ENCODE measurements at places on chromosomes 2 and 18.
A peak's percentile ranks its signal among the peaks of the same experiment; 100 is the strongest.

- DNase-seq: no peak
Measured at GRCh38 chr18:60017371-60017770, 117.6 kb downstream of the PMAIP1 start.

GRCh38 chr2:149729586-149729985, 142.0 kb upstream of the MMADHC start:
- DNase-seq: no peak

DNA sequence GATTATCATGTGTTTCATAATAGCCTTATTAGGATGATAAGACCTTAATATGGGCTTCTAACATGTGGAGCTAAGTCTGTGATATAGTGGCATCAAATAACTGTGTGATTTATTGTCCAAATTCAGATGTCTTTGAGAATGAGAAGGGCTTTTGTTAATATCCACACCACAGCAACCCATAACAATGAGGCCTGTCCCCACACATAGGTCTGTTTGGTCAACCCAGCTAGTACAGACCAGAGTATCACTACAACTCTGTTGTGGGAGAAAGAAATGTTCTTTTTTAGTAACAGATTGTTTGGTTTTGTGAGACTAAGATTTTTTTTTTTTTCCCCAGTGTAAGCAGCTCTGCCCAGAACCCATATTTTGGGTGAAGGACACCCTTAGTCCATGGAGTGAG, 439.2 kb downstream of the PIK3C3 start:
- no peak for DNase-seq

DNA sequence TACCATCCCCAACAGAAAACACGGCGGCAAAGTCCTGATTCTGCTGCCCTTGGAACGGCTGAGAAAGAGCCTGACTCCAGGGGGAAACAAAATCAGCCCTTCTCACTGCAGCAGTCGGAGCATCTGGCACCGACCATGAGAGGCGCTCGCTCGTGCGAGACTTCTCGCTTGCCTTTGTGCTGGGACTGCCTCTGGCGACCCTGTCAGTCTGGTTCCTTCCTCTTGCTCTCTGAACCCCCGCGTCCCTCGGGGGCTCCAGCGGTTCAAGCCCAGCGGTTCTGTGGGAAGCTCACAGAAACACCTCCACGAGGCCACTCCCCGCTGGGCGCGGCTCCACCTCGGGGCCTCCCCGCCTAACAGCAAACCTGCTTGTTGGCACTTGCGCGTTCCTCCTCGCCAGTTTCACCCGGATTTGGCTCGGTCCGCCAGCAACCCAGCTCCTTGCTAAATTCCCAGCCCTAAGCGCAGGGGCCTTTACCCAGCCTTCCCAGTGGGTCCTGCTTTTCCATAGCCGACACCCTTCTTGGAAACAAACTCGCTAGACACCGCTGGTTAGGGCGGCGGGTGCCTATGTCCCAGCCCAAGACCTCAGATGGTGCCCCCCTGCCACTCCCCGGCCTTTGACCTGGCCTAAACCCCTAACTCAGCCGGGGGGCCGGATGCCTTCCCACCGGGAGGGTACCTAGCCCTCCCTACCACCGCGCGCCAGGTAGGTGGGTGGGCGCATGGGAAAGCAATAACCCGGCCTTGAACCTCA, 2.2 kb downstream of the RND3 start:
- DNase-seq: peak; percentile 75

GRCh38 chr2:100483895-100484294, 13.6 kb downstream of the NMS start:
- peak; percentile 27 for DNase-seq

DNA sequence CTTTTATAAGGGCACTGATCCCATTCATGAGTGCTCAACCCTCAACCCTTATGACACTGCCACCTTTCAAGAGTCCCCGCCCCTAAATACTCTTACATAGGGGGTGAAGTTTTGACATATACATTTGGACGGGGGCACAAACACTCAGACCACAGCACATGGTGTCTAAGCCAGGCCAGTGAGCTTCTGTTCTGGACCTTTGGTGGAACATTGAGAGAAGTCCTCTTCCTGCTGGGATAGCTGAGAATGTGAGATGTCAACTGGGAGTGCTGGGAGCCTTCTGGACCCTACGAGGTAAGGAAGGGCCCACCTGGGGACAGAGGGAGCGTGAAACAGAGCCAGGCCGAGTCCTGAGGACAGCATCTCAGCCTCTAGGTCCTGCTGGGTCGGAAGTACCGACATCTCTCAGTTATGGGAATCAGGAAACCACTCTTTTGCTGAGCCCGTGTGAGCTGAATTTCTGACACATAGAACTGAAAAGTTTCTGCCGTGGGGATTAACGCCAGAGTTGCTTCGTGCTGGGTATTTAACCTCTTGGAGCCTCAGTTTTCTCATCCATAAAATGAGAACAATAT, 114.9 kb downstream of the PDCL3 start:
- no peak for DNase-seq

- no peak for DNase-seq
Measured at GRCh38 chr18:27558388-27559155, 373.5 kb upstream of the CHST9 start.

DNA sequence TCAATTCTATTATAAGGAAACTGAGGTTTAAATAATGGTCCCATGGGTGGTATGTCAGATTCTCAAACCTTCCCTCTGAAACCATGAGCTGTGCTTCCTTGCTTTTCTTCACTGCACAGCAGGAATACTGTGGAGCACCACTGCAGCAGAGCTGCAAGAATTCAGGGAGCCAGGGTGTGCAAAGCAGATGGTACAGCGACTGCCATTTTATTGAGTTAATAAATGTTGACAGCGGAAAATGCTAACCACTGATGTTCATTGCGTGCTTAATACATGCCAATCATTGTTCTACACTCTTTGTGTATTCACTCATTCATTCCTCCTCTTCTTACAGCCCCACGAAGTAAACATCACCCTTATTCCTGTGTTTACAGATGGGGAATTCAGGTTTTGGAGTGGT, 152.2 kb upstream of the THSD7B start:
- no peak for DNase-seq

DNA sequence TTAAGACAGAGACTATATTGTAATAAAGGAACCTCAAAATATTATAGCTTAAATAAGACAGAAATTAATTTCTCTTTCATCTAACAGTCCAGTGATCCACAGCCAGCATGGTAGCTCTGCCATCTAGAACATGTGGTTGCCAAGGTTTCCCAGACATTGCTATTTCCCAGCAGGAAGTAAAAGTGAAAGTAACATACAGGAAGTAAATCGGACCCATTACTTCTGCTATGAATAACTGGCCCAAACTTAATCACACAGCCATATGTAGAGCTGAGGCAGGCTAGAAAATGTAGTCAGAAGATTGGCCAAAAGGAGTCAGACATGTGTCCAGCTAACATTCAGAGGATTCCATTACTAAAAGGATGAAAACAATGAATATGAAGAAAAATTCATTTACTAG, 71.0 kb downstream of the NOL4 start:
- peak; percentile 63 for DNase-seq

GRCh38 chr2:225532096-225532495, 132.6 kb downstream of the NYAP2 start:
- DNase-seq: no peak

DNA sequence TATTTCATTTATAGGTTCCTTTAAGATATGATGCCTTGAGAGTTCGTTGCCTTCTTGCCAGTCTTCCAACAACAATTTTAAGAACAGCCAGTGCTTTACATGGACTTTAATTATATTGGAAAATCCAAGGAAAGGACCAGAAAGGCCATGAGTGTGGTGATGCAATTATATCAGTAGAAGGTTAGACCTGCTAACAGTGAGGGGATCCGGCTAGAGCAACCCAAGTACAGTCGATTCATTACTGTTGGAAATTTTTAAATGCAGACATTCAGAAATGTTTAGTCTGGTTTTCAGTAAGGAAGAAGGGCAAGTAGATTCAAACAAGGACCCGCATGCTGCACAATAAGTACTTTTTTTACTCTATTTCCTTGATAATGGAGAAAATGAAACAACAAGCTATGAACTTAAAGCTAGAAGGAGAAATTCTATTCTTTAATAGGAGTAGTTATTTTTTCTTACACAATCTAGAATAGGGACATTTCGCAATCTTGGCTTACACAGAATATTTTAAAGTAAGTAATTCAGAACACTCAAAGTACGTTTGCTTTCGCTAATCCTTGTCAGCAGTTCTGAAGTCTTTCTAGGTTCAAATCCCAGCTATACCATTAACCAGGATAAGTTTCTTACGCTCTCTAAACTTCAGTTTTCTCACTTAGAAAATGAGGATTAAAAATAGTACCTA, 405.5 kb downstream of the MEIS1 start:
- no peak for DNase-seq

GRCh38 chr18:32469691-32470459, 807 bp downstream of the GAREM1 start:
- peak; percentile 43 for DNase-seq

- no peak for DNase-seq
Measured at GRCh38 chr18:840023-840408, 28.0 kb upstream of the YES1 start.

DNA sequence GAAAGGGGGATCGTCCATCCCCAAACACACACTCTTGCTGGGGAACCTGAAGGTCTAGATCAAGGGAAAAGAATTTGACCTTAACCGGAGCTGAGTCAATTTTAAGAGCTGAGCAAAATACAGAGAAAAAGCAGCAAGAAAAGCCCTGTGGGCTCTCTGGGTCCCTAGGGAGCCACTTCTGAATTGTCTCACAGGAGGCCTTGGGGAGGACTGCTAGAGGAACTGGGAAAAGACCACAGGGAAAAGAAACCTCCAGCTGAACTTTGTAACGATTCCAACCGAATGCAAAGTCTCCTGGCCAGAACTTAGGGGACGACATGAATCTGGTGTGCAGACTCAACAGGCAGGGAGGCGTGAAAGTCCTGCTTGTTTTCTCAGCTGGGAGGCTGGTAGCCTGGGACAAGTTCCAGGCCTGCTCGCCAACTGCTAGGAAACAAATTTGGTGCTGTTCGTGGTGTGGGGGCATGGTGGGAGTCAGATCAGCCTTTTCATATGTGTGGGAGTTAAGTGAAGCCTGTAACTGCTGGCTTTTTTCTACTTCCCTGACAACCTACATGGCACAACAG, 644.6 kb upstream of the CNTNAP5 start:
- DNase-seq: no peak

DNA sequence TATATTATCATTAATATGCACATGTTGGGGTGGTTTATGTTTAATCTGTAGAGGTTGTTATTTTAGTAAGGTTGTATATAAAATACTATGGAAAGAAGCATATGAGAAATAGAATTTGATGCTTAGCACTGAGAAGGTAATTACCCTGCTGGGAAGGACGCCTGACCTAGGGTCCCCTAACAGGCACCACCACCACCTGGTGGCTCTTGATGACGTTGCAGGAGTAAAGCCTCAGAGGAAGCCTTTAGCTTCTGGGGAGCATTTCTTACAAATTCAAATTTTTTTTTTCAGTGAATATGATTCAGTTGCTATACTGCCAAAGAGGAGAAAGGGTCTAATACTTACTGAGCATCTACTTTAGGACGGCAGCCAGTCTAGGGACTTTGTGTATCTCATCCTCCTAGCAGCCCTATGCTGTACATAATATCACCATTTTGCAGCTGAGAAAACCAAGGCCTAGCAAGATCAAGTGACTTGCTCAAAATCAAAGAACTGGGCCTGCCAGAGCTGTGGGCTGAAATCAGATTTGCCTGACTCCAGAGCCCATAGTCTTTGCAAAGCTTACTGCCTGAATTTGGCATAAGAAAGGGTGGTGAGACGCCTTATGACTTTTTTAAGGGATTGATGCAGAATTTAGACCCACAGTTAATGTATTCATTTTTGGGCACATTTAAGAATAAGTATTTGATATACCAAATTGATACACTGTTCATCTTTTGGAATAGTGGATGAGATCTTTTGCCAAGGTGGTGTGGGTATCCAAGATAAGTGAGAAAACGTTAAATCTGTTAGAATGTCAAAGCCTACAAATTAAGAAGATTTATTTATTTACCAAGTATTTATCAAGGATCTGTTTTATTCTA, 78.8 kb upstream of the GAREM1 start:
- peak; percentile 92 for DNase-seq

- DNase-seq: no peak
Measured at GRCh38 chr2:3021720-3022119, 355.9 kb downstream of the EIPR1 start.

DNA sequence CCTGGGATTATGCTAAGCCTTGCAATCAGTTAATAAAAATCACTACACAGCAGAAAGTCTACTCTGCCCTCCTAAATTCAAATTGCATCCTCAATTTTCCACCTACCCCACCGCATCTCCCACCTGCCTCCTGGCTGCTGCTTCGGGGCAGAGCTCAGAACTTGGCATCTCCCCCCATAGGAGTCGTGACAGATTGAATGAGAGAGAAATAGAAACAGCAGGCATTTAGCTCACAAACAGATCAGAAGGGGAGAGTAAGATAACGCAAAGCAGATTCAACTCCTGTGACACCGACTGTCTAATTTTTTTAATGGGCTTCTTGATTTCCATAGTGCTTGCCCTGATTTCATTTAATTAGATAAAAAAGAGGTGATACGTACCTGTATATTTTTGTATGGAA, 24.7 kb upstream of the LRRC30 start:
- DNase-seq: no peak
